GM12878 (cell line): ENCODE measurements at places on chromosomes 2 and 18. TPM values are rescaled to one million over a fixed set of nuclear protein-coding genes. Genes with fewer than 3 reads are reported as not detected.

The ALKAL2 gene
- not detected in 2 replicates for total RNA-seq

DNA sequence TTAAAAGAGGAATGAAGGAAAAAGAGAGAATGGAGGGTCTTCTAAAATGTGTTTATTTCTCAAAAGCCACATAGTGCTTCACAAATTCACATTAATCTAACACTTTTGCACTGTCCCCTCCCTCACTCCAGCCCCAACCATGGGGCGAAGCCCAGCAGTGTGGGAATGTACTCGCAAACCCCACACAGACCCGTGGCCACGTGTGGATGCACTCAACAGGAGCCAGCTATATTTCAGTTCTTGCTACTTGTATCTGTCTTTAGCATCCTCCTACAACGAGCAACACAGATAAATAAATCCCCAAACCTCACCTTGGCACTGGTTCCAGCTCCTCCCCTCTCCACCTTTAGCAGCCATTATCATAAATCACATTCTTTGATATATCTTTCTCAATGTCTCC is 91.9 kb upstream of the TMEM200C start:
- peaks cover 19% of the 10 kb centered on the region for H3K4me1 ChIP-seq
- DNase-seq, result no peak
- H3K36me3 ChIP-seq, result no peaks in the 10 kb centered on the region
- no peak overlapping the region for H3K4me3 ChIP-seq

DNA sequence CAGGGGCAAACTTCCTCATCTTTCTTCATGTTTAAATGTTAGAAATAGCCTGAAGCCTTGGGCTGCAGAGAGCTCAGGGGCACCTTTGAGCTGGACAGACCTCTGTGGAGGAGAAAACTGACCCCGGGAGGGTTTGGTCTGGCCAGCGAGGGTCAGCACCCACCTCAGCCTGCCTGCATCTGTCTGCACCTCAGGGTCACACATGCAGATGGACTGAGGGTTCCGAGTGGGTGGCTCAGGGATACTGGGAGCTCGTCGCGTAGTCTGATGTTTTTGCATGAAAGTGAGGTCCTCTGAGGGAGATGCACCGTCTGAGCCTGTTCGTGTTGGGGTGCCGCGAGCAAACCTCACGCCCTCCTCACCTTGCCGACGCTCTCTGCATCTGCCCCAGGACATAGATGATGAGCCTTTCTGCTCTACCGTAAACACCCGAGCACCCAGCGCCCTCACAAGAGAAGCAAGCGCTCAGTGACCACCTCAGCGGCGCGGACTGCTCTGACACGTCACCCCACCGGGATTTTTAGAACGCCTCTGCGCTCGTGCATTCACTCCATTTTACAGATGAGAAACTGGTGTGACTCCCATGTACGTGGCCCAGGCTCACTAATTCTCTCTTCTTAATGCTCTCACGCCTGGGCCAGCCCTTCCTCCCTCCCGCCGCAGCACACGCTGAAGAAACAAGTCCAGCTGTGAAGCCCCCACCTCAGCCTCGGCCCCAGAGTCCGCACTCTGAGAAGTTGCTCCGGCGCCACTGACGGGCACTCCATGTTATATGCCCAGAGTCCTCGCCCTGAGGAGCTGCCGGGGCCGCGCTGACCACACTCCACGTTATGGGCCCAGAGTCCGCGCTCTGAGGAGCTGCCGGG is 9.5 kb downstream of the KCNG2 start:
- H3K4me3 ChIP-seq, result no peak overlapping the region
- no peaks in the 10 kb centered on the region for H3K4me1 ChIP-seq
- no peak for DNase-seq
- no peaks in the 10 kb centered on the region for H3K36me3 ChIP-seq
- H3K27me3 ChIP-seq, result no peaks in the 10 kb centered on the region
- no peak overlapping the region for H3K27ac ChIP-seq

DNA sequence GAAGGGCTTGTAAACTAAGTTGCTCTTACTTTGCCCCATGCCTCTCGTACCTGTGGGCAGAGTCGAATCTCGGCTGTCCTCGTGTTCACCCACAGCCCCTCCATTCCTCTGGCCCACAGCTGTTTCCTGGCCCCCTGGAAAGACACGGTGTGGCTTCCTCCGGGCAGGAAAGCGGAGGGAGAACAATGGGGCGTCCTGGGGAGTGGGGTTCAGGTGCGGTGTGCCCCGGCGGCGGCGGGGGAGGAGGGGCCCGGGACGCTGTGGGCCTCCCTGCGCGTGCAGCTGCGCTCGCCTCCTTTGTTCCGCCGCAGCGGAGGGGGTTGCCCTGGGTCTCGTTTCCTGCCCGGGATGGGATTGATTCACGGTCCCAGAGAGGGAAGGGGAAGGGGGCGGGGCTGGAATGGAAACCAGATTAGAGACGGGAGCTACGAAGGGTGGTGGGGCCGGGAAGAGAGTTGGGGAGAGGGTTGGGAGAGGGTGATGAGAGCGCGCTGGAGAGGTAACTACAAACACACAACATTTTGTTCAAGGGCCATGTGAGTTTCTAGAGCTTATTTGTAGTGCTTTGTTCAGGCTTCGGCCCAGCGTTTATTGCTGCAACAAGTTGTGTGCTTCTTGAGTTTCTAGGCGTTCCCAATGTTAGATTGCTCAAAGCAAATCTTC is 796 bp downstream of the MYO1B start:
- H3K4me1 ChIP-seq, result no peaks in the 10 kb centered on the region
- H3K4me3 ChIP-seq, result no peak overlapping the region
- H3K36me3 ChIP-seq, result no peaks in the 10 kb centered on the region

GRCh38 chr2:105895990-105896764 is 151.5 kb downstream of the NCK2 start:
- H3K36me3 ChIP-seq, result peaks cover 4% of the 10 kb centered on the region
- no peak overlapping the region for H3K27ac ChIP-seq
- no peaks in the 10 kb centered on the region for H3K4me1 ChIP-seq

DNA sequence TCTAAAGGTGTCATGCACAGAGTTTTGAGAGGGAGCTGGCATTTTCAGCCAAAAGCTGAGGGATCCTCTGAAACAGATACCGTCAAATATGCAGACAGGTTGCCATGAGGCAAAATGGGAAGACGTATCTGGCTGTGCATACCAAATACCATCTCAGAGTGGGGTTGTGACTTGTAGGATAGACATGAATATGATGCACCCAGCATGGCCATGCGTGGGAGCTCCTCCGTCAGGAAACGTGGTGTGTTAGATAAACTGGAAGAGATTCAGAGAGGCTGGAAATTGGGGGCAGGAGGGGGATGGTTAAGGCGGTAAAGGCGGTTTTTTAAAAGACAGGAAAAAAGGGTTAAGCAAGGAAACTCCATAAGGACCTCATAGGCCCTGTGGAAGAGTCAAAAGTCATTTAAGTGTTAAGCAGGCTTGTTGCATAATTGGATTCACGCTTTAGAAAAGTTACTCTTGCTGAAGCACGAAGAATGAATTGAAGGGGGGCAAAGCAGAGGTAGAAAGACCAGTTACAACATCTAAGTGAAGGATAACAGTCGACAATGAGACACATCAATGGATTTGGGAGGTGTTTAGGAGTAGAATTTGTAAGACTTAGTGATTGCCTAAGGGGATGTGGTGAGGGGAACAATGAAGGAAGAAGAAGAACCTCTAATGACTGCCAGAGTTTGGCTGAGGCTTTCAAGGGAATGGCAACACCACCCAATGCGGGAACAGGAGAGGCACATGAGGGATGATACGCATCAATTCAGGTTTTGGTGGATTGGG is 139.6 kb upstream of the CTAGE1 start:
- no peaks in the 10 kb centered on the region for H3K36me3 ChIP-seq
- H3K4me3 ChIP-seq, result no peak overlapping the region
- H3K27me3 ChIP-seq, result no peaks in the 10 kb centered on the region
- no peak for DNase-seq
- no peak overlapping the region for H3K27ac ChIP-seq
- no peaks in the 10 kb centered on the region for H3K4me1 ChIP-seq

DNA sequence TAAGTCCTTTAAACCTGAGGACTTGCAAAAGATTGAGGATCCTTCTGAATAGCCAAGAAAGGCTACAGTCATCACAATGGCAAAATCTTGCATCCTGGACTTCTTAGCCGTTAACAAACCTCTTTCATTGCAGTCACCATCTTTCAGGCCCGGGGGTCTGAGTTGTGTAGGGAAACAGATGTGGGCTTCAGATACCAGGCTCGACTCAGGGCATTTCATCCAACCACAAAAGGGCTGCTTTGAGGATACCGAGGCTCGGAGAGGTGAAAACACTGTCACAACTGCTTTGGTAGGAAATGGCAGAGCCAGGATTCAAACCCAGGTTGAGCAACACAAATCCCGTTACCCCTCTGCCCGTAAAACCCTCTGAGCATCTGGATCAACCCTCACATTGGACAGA is 147.4 kb downstream of the TFCP2L1 start:
- H3K27ac ChIP-seq, result no peak overlapping the region
- H3K4me3 ChIP-seq, result no peak overlapping the region
- H3K4me1 ChIP-seq, result no peaks in the 10 kb centered on the region
- DNase-seq, result no peak
